ENCODE measurements at places on chromosomes 16 and 17.

DNA sequence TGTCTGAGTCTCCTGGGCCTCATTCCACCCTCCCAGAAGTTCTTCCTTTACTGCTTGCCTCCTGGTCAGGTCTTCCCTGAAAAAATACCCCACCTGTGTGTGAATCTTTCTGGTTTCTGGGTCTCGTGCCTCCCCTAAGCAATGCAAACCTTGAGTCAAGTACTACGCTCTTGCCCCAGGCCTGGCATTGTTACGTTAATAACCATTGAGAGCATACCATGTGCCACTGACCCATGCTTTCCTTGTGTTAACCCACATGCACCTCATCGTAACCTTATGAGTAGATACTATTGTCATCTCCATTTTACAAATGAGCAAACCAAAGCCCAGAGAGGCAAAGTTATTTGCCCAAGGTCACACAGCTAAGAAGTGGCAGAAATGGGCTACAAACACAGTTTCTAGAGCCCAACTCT lies 25.4 kb upstream of the TOB1 start:
- no peak for DNase-seq

- no peak for DNase-seq
These were observed 22.0 kb upstream of the TACO1 start for GRCh38 chr17:63578769-63579111.

GRCh38 chr16:55471448-55472097 lies 7.4 kb upstream of the MMP2 start:
- no peak for DNase-seq

DNA sequence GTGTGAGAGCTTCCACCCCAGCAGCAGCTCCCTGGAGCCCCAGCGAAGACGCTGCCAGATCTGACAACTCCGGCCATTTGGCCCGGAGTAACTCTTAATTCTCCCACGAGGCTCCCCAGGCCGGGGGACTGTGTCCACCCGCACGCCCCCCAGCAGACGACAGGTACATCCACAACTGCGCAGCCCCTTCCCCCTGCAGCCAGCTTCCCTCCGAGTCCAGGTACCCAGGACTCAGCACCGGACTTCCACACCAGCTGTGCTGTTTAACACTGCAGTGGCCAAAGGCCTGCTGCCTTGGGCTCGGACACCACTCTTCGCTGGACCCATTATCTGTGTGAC lies 7.2 kb downstream of the SYNGR2 start:
- DNase-seq, result no peak

DNA sequence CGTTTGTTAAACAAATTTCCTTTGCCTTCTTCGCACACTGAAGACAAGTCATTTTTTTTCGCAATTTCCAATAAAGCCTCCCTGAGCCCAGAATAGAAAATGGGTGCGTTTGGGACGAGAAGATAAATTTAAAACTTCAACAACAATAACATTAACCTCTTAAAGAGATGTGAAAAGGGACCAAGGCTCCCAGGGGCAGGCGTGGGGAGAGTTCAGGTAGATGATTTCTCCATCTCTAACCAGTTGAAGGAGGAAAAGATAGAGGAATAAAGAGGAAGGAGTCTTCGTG lies 1.3 kb upstream of the HOXB4 start:
- no peak for DNase-seq

GRCh38 chr17:77210331-77210730 lies 69.6 kb downstream of the SEC14L1 start:
- DNase-seq, result no peak

DNA sequence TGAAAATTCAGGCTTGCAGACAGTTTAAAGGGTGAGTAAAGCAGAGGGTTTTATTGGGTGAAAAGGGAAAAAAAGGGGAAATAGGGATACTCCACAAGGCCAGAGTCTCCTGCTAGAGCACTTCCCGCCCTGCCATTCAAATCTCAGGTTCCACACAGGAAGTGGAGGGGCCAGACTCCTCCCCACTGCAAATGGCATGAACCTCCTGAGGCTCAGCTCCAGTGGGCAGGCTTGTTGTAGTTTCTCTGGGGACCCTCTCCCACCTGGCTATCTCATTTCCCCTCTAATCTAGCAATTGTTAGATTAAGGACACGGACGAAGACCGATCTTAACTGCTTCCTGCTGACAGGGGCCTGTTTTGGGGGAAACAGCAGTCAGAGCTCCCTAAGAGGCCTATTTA lies 43.4 kb downstream of the TAOK1 start:
- no peak for DNase-seq

GRCh38 chr16:22206842-22207714 lies 1.0 kb downstream of the EEF2K start:
- no peak for DNase-seq

DNA sequence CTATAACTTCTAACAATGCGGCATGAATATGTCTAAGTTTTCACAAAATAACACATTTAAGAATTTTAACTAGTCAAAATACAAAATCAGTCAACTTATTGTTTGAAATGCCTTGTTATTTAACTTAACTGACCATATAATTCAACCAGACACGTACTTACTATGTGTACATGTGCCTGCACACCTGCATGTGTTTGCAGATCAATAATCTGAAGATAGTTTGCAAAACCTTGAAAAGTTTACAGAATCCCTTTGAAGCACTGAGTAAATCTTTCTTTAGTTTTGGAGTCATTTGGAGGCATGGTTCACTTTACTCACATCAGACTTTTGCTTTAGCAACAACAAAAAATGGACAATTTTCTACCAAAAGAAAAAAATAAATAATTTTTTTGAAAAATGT lies 363.8 kb downstream of the PMP22 start:
- no peak for DNase-seq

DNA sequence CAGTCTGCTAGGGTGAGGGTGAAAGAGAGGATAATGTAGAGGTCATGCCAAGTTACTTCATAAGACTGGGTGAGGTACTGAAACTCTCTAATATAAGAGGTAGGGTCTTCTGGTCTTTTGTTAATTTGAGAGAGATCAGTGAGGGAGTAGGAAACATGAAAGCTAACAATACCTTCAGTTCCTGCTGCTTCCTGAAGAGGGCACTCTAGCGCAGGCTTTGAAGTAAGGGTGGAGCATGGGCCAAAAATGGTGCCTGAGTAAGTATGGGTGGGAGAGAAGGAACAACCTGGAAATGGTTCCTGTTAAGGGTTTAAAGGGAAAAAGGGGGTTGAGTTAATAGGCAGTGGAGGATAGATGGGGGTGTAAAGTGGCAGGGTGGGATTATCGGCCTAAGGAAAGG lies 2449.5 kb downstream of the TP53TG3F start:
- no peak for DNase-seq

- no peak for DNase-seq
These were observed 4.5 kb upstream of the CMTM4 start for GRCh38 chr16:66701026-66701425.

DNA sequence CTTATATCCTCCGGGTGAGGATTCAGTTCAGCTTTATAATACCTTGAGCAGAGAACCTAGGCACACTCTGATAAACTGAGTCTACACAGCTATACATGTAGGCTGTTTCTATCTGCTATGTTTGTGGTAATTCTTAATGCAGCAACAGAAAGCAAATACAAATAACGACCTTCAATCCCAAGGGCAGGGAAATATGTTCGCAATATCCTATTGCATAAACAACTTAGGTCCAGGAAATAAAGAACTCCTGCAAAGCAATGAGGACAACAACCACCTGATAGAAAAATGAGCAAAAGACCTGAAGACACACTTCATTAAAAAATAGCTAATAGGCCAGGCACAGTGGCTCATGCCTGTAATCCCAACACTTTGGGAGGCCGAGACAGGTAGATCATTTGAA lies 213.3 kb downstream of the CPPED1 start:
- DNase-seq, result no peak

- no peak for DNase-seq
These were observed 16.7 kb downstream of the KRABD2 start for GRCh38 chr17:8359769-8360168.

DNA sequence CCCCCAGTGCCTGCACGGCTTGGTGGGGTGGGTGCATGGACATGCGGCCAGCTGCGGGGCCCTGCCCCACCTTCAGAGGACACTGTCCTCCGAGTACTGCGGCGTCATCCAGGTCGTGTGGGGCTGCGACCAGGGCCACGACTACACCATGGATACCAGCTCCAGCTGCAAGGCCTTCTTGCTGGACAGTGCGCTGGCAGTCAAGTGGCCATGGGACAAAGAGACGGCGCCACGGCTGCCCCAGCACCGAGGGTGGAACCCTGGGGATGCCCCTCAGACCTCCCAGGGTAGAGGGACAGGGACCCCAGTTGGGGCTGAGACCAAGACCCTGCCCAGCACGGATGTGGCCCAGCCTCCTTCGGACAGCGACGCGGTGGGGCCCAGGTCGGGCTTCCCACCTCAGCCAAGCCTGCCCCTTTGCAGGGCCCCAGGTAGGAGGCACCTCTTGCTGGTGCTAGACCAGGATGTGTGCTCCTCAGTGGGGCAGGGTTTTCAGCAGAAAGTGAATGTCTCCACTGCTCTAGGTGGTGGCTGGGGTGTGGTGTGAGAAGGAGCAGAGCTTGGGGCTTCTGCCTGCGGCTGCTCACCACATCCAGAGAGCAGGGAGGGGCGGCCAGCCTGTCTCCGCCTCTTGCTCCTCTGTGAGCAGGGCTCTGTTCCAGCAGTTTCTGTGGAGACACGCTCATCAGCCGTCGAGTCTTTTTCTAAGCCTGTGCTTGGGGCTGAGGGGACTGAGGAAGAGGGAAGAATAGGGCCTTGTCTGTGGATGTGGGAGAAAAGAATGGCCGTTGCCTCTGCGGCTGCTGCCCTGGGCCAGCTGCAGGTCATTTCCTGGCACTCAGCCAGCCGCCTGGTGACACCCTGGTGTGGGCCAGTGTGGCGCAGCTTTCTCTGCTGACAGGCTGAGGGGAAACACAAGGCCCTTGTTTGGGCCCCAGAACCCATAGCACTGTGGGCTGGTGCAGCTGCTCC lies 2.2 kb downstream of the ZNF276 start:
- DNase-seq, result no peak

DNA sequence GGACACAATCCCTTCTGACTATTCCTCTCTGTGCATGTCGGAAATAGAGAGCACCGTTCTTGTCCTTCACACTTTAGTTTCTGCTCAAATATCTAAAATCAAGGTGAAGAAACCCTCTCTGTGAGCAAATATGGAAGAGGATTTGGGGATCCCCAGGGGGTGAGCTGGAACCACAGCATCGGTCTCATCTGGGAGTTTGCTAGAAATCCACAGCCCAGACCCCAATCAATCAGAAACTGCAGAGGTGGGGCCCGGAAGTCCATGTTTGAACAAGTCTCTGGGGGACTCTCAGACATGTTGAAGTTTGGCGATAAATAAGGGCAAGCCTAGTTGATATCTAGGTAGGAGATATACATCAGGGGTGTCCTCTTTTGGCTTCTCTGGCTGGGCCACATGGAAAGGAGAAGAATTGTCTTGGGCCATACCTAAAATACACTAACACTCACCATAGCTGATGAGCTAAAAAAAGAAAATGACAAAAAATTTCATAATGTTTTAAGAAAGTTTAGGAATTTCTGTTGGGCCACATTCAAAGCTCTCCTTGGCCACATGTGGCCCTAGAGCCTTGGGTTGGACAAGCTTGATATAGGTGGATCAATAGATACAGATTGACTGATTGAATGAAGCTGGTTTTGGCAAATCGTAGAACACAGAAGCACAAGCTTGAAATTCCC lies 168.0 kb upstream of the FOXF1 start:
- DNase-seq, result no peak

GRCh38 chr16:49556606-49557446 lies 183.2 kb downstream of the C16orf78 start:
- DNase-seq, result peak; percentile 54

GRCh38 chr17:77458202-77459017 lies 317.6 kb downstream of the SEC14L1 start:
- no peak for DNase-seq

DNA sequence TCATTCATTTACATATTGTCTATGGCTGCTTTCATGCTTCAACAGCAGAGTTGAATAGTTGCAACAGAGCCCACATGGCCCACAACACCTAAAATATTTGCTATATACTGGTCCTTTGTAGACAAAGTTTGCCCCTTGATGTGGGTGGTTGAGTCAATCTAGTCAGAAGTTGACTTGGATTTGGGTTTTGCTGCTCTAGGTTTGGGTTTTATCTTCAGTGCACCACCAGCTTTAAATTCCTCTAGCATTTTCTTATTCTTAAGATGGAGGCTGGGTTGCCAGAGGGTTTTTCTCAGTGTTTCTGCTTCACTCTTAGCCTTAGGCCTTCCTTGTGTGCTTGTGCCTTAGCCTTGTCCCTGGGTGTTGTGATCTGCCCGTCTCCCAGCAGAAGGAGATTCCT lies 51.0 kb downstream of the CCDC182 start:
- no peak for DNase-seq

- DNase-seq, result no peak
These were observed 45.2 kb upstream of the LGALS9 start for GRCh38 chr17:27585792-27586191.

DNA sequence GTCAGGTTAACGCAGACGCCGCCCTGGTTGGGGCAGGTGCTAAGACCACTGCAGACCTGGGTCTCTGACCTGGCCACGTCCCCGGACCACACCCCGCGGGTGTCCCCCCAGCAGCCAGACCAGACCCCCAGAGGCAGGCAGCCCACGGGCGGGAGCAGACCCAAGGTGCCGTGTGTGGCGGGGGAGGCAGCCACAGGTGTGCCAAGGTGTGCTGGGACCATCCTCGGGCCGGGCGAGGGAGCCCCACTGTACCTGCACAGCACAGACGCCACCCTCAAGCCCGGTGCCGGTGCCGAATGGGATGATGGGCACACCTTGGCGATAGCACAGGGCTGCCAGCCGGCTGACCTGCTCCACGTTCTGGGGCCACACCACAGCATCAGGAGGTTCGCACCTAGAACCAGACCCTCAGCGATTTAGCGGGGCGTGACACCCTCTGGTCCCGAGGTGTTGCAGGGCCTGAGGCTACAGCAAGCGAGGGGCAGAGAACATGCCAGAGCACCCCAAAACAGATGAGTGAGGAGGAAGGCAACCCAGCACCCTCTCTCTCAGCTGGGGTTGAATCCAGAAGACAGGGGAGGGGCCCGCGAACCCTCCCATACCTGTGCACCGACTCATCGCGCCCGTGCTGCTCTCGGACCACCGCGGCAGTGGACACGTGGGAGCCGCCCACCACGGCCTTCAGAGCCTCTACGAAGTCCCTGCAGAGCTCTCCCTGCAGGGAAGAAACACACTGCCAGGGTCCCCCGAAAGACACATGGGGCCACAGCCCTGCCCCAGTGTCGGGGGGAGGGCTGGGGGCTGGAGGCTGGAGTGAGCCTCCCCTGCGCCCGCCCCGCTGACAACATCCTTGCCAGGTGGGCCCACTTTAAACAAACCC lies 1.4 kb downstream of the LDHD start:
- DNase-seq, result no peak

DNA sequence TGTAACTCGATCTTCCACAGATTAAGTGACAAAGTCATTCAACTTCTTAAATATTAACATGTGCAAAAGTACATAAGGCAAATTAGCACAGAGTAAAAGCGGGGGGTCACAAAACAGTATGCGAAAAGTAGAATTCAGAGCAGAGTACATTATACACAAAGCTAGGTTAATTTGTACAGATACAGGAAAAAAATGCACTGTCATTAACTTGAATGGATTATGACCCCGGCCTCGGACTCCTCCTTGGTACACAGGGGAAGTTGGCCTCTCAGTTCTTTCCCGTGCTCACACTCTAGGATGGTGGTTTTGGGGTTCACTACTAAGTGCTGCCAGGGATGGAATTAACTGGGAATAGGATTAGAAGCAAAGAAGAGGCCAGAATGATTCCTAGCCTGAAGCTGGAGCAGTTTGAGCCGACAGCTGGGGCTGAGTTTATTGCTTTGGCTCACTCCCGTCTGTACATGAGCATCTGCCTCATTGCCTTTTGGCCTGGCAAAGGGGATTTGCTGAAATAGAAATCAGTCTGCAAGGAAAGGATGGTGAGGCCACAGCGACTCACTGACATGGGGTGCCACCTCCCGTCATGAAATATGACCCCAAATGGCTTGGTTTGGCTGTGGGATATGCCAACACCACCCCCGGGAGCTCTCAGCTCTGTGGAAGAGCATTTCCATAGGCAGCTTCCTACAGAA lies 23.6 kb downstream of the NTN1 start:
- DNase-seq, result no peak
